A549 treated with Hydrocortisone at 1 μM for 4 hours (cell line): ENCODE measurements at places on chromosomes 1 and 21. TPM values are rescaled to one million over a fixed set of nuclear protein-coding genes. Genes with fewer than 3 reads are reported as not detected.

The C1orf56 gene
- total RNA-seq = 5.9 to 7.9 TPM (median 6.2 TPM) in 5 replicates

The BARHL2 gene
- not detected in 5 replicates for total RNA-seq

The SSX2IP gene
- 10.5 to 14.9 TPM (median 12.5 TPM) in 5 replicates for total RNA-seq

The CACNA1S gene
- 0.02 TPM in 1 of 5 replicates, not detected in the others for total RNA-seq

The ADCY10 gene
- 0.03 to 0.38 TPM (median 0.10 TPM) in 3 of 5 replicates, not detected in the others for total RNA-seq

The KIF17 gene
- 1.3 to 2.8 TPM (median 2.3 TPM) in 5 replicates for total RNA-seq

The AADACL4 gene
- total RNA-seq = not detected in 5 replicates

The ZFYVE9 gene
- total RNA-seq = 7.2 to 10.4 TPM (median 8.2 TPM) in 5 replicates

The NLRP3 gene
- 0.08 TPM in 1 of 5 replicates, not detected in the others for total RNA-seq

The PRKACB gene
- total RNA-seq = 5.7 to 9.9 TPM (median 7.6 TPM) in 5 replicates
